DMS153 (cell line): ENCODE measurements at places on chromosomes 12 and 14.

GRCh38 chr12:122121745-122122144 lies 43.2 kb downstream of the MLXIP start:
- no peak for DNase-seq

- DNase-seq, result no peak
These were observed 19.8 kb downstream of the SLC16A7 start for GRCh38 chr12:59615392-59616165.

DNA sequence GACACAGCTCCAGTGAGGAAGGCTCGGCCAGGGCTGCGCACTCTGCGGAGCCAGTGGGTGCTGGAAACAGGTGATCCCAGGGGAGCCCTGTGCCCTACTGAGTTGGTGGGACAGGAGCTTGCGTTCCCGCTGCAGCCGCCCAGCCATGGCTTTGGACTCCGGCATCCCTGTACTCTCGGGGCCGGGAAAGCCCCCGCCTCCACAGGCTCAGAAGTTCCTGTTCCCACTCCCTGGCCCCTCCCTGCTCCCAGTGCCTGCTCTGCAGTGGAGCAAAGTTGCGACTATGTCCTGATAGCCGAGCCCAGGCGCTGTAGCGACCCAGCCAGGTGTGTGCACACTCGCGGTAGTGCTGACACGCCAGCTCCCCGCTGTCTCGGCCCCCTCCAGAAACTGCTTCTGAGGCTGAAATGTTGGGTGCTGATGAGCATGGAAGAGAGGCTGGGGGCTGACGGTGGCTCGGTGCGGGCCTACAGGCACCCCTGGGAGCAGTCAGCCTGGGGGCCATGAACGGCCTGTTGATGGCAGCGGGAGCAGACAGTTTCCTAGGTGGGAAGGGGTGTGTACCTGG lies 344.6 kb upstream of the MGAT4C start:
- no peak for DNase-seq

DNA sequence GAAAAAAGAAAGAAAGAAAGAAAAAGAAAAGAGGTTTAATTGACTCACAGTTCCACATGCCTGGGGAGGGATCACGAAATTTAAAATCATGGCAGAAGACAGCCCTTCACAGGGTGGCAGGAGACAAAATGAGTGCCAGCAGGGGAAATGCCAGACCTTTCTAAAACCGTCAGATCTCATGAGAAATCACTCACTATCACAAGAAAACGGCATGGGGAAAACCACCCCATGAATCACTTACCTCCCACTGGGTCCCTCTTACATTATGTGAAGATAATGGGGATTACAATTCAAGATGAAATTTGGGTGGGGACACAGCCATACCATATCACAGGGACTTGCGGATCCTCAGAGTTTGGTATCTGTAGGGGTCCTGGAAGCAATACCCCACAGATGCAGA lies 16.3 kb upstream of the EGLN3 start:
- no peak for DNase-seq

- no peak for DNase-seq
These were observed 29.8 kb upstream of the DACT1 start for GRCh38 chr14:58607952-58608317.

DNA sequence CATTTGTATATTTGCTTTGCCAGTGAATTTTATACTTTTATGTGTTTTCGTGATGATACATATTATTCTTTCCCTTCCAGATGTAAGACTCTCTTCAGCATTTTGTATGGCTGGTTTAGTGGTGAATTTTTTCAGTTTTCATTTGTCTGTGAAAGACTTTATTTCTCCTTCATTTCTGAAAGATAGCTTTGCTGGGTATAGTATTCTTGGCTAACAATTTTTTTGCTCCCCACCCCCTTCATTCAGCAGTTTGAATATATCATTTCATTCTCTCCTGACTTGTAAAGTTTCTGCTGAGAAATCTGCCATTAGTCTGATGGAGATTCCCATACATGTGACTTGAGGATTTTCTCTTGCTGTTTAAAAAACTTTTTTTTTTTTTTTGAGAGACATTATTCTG lies 72.8 kb downstream of the ERC1 start:
- DNase-seq, result no peak

- no peak for DNase-seq
These were observed 33.4 kb downstream of the ELK3 start for GRCh38 chr12:96227365-96228106.

- no peak for DNase-seq
These were observed 79.6 kb downstream of the NCOR2 start for GRCh38 chr12:124487834-124488165.

DNA sequence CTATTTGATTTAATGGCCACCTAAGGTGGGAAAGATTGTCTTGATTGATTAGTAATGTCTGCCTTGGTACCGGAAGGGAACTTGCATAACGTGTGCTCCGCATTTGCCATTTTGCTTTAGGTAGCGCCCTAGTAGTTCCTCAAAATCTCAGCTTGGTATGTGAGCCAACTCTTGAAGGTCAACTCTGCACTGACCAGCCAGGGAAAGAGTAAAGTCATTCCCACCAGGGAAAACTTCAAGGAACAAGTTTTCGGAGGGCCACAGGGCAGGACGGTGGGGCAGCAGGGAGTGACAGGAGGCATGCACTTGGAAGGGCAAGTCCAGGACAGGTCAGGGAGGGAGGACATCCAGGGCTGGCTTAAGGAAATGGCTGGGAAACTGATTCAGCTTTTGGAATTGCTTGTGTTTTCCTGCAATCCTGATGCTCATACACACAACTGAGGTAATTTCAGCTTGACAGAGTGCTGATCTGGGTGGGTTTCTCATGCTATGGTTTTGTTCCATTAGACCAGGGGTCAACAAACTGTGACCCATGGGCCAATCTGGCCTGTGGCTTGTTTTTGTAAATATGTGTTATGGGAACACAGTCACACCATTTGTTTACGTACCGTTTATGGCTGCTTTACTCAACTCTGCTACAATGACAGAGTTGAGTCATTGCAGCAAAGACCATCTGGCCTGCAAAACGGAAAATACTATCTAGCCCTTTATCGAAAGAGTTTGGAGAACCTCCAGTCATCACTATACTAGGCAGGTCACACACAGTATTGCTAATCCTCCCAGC lies 184.5 kb downstream of the RBM19 start:
- no peak for DNase-seq

DNA sequence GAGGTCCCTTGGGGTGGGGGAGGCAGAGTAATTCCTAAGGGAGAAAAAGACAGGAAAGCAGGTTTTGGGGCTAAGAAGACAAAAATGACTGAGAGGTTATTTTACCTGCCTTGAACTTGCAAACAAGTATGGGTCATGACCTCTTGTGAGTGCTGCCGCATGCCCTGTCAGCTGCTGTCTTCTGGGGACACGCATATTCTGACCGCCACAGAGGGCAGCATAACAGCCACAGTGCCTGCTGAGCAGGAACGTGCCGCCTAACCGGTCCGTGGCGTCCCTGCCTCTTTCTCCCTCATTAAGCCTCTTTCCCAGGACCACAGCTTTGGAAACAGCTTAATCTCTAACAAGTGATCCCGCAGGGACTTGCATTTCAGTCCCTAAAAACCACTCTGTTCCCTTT lies 51.3 kb upstream of the KCNA1 start:
- no peak for DNase-seq

- DNase-seq, result no peak
These were observed 41.6 kb downstream of the RNF34 start for GRCh38 chr12:121441555-121441954.

- no peak for DNase-seq
These were observed 75.8 kb upstream of the GALNT9 start for GRCh38 chr12:132404951-132405741.

DNA sequence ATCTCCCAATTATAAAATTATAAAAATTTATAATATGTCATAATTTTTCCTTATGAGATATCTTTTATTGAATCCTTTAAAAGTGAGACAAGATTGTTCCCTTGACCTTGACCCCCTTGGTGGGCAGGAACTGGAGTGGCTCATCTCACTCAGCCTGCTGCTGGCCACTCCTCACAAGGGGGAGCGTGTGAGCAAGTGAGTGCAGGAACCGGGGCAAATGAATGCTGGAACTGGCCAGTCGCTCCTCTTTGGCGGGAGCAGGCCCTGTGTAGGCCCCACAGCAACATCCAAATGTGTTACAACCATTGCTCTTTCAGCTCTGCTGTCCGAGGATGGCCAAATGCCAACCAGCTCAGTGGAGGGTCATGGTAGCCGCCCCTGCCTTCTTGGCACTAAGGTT lies 178.8 kb downstream of the ETNK1 start:
- no peak for DNase-seq

DNA sequence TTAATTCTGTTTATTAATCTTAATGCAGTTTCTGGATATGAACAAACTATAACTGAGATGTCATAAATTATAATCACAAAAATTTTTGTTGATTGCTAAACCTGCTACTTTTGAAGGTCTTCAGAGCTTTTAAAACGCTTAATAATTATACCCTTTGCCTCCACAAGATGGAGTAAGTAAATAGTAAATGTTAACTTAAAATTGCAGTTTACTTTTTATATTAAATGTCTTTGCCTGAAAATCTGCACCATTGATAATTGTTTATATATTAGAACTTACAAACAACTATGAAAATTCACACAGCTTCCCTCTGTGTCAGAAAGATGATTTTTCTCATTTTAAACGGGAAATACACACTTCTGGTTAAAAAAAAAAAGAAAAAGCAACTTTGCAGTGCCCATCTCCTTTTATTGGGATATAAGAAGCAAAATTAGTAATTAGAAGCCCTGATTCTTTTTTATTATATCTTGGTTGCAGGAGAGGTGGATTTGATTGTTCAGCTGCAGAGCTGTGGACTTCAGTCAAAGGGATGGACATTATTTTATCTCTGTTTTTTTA lies 35.6 kb downstream of the SCFD1 start:
- no peak for DNase-seq

- no peak for DNase-seq
These were observed 58.3 kb downstream of the CEP83 start for GRCh38 chr12:94401326-94401725.

- no peak for DNase-seq
These were observed 679.0 kb downstream of the AACS start for GRCh38 chr12:125744201-125744600.

GRCh38 chr12:92995258-92995903 lies 66.3 kb upstream of the EEA1 start:
- no peak for DNase-seq

- no peak for DNase-seq
These were observed 12.9 kb downstream of the SPRYD3 start for GRCh38 chr12:53065975-53066931.

- DNase-seq, result no peak
These were observed 183.0 kb downstream of the SLC15A5 start for GRCh38 chr12:16094437-16094836.

- no peak for DNase-seq
These were observed 16.6 kb downstream of the PGAM5 start for GRCh38 chr12:132727091-132727794.

- no peak for DNase-seq
These were observed 7.4 kb upstream of the OR10P1 start for GRCh38 chr12:55629058-55629841.

DNA sequence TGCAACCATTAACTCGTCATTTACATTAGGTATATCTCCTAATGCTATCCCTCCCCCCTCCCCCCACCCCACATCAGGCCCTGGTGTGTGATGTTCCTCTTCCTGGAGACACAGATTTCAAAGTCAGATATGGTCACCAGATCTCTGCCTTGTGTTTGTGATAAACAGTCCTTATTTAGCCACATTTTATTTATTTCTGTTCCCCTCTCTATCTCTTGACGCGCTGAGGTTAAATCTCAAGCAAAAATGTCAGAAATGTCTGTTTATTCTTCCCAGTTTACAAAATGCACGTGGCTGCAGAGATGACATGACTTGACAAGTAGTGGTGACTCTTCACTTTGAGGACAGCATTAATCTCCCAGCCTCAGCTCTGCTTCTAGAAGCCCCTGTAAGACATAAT lies 11.5 kb upstream of the RASSF3 start:
- no peak for DNase-seq

GRCh38 chr12:119694111-119694510 lies 26.2 kb downstream of the PRKAB1 start:
- no peak for DNase-seq

DNA sequence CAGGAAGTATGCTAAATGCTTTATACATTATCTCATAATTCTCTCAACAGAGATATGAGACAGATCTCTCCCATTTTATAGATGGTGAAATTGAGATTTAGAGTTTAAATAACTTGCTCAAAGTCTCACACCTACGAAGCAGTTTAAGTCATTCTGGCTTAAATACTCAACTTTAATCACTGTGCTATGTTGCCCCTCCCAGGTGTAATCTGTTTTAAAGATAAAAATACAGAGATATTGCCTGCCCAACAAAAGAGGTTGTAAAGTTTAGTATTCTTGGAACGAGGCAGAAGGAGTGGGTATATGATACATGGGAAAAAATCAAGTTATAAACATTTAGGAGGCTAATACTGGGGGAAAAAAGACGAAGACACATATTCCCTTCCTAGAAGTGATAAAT lies 156.8 kb upstream of the LRIG3 start:
- no peak for DNase-seq

GRCh38 chr12:69726922-69727321 lies 11.7 kb upstream of the RAB3IP start:
- DNase-seq, result no peak

- DNase-seq, result peak; percentile 78
These were observed 406.9 kb upstream of the CLEC14A start for GRCh38 chr14:38662781-38663180.

DNA sequence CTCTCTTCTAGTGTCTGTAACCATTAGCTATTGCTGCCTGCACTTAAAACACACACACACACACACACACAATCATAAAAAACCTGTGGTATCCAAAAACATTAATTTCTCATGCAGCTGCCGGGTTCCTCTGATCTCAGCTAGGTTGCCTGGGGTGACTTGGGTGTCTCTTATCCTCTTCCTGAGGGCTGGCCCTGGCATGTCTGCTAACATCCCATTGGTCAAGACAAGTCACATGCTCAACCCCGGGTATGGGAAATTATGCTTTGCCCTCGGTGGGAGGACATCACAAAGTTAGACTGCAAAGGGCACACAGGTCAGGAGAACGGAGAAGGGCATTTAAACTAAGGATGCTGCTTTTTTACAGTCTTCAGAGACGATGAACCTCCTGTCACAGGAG lies 55.7 kb downstream of the TRPV4 start:
- DNase-seq, result peak; percentile 17

- no peak for DNase-seq
These were observed 1922.3 kb upstream of the FLRT2 start for GRCh38 chr14:83607682-83608081.

DNA sequence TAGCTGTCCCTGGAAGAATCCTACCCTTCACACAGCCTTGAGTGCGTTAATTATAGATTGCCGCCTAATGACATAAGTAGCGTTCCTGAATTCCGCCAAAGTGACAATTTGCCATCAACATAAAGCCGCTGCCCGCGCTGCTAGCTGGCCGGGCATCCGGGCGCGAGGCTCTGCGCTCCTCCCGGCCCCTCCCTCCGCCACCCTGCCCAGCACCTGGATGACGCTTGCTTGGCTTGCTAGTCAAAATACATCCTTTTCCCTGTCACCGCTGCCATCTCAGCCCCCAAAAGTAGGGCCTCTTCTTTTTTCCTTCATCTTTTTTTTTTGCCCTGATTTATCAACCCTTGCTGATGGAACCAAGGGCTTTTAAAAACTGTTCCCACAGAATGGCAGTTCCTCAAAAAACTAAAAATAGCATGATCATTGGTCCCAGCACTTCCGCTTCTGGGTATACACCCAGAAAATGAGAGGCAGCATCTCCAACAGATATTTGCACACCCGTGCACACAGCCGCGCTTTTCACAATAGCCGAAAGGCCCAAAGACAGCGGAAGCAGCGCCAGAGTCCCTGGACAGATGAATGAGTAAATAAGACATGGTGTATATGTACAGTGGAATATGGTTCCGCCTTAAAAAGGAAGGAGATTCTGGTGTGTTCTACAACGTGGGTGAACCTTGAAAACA lies 235.2 kb downstream of the BCL11B start:
- peak; percentile 55 for DNase-seq
